NCI-H460 (cell line): ENCODE measurements at places on chromosomes 12 and 14. TPM values are rescaled to one million over a fixed set of nuclear protein-coding genes. Genes with fewer than 3 reads are reported as not detected.

The TAMALIN gene
- total RNA-seq: 0.32 TPM in 1 of 2 replicates, not detected in the other

The MYL2 gene
- not detected in 2 replicates for total RNA-seq

The GLI1 gene
- total RNA-seq: 0.20 and 5.0 TPM in 2 replicates

The TTC6 gene
- total RNA-seq: 3.1 and 5.1 TPM in 2 replicates

The TAS2R30 gene
- total RNA-seq: 1.4 and 1.8 TPM in 2 replicates

The LTBP2 gene
- total RNA-seq: 0.43 and 0.79 TPM in 2 replicates

The MYRFL gene
- total RNA-seq: not detected in 2 replicates

The GPR132 gene
- 0.78 TPM in 1 of 2 replicates, not detected in the other for total RNA-seq

The APOF gene
- total RNA-seq: not detected in 2 replicates

The CIT gene
- 25.4 and 26.6 TPM in 2 replicates for total RNA-seq
